ENCODE measurements at places on chromosomes 3 and 15. TPM values are rescaled to one million over a fixed set of nuclear protein-coding genes. Genes with fewer than 3 reads are reported as not detected.

DNA sequence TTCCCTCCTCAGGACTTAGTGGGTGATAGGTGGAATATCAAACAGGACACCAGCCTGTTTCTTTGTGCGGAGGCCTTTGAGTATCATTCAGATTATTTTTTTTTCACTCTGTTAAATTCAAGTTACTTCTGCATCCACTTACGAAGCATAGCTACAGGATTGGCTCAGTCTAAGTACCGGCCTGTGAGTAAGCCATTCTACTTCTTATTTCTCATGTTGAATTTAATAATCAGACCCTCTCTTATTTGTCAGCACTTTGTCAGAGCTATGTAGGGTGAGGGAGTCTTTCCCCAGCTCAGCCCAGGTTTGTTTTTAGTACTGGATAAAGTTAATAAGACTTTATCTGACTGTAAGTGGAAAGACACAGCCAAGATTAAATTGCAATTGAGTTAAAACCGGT, 54.7 kb downstream of the ITPR1 start:
- H3K4me1 ChIP-seq, result no peaks in the 10 kb centered on the region
- no peak overlapping the region for H3K27ac ChIP-seq
- no peaks in the 10 kb centered on the region for H3K36me3 ChIP-seq
- no peak for DNase-seq
- H3K4me3 ChIP-seq, result no peak overlapping the region

- no peak overlapping the region for H3K4me3 ChIP-seq
- H3K27ac ChIP-seq, result no peak overlapping the region
- H3K4me1 ChIP-seq, result peaks cover 28% of the 10 kb centered on the region
- no peaks in the 10 kb centered on the region for H3K36me3 ChIP-seq
- DNase-seq, result no peak
- no peaks in the 10 kb centered on the region for H3K27me3 ChIP-seq
Observed at GRCh38 chr15:72173864-72174550, 23.6 kb downstream of the GRAMD2A start.

DNA sequence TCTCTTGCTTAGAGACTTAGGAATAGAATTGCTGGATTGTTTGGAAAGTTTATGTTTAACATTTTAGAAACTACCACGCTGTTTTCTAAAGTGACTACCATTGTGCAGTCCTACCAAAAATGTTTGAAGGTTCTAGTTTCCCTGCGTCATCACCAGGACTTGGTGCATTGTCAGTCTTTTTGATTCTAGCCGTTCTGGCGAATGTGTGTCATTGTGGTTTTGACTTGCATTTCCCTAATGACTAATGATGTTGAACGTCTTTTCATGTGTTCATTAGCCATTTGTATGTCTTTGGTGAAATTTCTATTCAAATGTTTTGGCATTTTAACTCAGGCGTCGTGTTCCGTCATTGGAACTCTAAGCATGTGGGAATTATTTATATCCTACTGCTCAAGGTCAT, 58.0 kb downstream of the CHD2 start:
- H3K36me3 ChIP-seq, result no peaks in the 10 kb centered on the region
- no peak overlapping the region for H3K27ac ChIP-seq
- no peaks in the 10 kb centered on the region for H3K4me1 ChIP-seq

GRCh38 chr3:133548090-133548489, 25.4 kb upstream of the CDV3 start:
- no peak overlapping the region for H3K4me3 ChIP-seq
- no peaks in the 10 kb centered on the region for H3K36me3 ChIP-seq
- no peak for DNase-seq
- peaks cover 22% of the 10 kb centered on the region for H3K4me1 ChIP-seq

GRCh38 chr15:35064576-35065190, 20.4 kb downstream of the NANOGP8 start:
- H3K4me1 ChIP-seq, result no peaks in the 10 kb centered on the region
- H3K27ac ChIP-seq, result no peak overlapping the region
- no peak overlapping the region for H3K4me3 ChIP-seq
- no peak for DNase-seq
- no peaks in the 10 kb centered on the region for H3K36me3 ChIP-seq

DNA sequence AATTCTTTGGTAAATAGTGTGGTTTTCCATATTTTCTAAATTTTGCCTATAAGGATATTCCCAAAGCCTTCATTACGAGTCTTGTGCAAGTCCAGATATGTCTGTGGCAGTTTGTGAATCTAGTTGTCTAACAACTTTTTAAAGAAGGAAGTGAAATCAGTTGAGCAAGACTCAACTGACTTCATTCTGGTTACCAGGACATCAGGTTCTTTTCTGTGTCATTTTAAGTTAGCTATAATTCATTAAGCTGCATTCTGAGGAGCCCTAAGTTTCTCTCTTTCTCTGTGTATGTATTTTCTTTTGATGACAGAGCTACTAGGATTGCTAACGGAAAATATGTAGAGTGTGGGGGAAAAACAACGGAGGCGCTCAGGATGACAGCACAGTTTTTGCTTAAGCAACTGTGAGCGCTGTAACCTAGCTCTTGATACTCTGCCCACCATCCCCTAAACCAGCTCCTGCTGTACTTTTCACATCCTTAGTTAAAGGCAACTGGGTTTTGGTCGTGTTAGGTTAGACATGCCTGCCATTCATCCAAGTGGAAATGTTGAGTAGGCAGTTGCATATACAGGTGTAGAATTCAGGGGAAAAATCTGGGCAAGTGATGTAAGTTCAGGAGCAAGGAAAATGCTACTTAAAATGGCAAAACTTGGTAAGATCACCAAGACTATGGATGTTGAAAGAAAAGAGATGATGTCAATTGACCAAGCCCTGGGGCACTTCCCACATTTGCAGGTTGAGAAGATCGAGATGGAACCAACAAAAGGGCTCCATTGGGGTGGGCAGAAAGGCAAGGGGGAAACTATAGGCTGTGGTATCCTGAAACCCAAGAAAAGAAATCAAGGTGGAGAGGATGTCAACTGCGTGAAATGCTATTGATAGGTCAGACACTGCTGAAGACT, 9.2 kb downstream of the MFSD1 start:
- no peak overlapping the region for H3K4me3 ChIP-seq
- H3K27ac ChIP-seq, result peak overlapping the region; percentile 52
- H3K27me3 ChIP-seq, result no peaks in the 10 kb centered on the region
- H3K4me1 ChIP-seq, result no peaks in the 10 kb centered on the region

DNA sequence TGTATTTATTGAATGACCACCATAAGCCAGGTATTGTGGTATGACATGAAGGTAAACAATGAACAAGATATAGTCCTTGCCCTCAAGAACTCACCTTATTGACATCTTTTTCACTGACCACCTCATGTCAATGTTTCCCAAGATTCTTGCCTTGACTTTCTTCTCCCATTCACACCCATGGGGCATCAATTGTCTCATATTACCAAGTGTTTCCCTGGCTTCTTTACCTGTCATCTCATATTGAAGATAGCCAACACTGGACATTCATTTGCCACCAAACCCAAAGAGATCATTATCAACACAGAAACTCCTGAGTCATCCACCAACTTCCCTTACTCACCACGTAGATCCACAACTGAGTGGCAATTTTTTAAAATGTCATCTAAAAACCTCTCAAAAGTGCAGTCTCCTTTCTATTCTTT, 2.2 kb downstream of the EFHB start:
- no peak overlapping the region for H3K4me3 ChIP-seq
- H3K27me3 ChIP-seq, result no peaks in the 10 kb centered on the region
- no peak for DNase-seq
- no peaks in the 10 kb centered on the region for H3K36me3 ChIP-seq

UBA7 gene
- total RNA-seq, result 47.9 TPM

APH1B gene
- 17.5 TPM for total RNA-seq

IL17RB gene
- 3.3 TPM for total RNA-seq

FES gene
- 79.3 TPM for total RNA-seq

SKOR1 gene
- total RNA-seq, result 0.98 TPM

Data from tibial nerve (tissue), 4 donors.